ENCODE measurements at places on chromosomes 1 and 21.

GRCh38 chr1:220184506-220184905 lies 87.7 kb downstream of the RAB3GAP2 start:
- DNase-seq: no peak

- no peak for DNase-seq
These were observed 8.1 kb downstream of the PRXL2B start for GRCh38 chr1:2594641-2595131.

GRCh38 chr1:229991724-229992333 lies 75.2 kb upstream of the GALNT2 start:
- DNase-seq: no peak

DNA sequence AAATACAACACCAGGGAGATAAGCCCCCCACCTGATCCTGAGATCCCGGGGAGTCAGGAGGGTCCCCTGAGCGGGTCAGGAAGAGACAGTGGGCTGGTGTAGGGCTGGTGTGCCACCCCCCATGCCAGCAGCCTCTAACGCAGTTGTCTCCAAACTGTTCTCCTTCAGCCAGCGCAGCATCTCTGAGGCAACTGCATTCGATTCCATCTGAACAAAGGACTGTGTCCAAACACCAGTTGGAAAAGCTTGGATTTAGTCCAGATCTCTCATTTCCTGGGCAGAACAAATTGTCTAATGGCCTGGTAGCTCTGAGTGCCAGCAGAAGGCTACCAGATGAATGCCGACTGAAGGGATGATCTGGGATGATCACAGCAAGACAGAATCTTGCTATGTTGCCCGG lies 44.1 kb upstream of the EIF4G3 start:
- DNase-seq: no peak

DNA sequence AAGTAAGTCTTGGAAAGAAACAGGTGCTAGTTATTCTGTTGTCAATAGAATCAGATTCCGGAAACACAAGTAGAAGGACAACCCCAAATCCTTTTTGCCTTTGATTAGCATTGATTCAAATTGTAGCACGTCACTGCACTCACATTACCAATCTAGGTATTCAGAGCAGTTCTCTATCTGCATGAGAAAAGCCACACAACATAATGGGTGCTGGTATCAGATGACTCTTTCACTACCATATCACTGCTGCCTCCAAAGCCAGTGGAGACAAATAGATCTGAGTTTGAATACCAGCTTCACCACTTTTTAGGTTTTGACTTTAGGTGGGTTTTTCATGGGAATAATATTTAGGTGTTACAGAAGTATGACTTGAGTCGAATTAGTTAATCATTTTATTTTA lies 38.9 kb downstream of the RTCA start:
- no peak for DNase-seq

DNA sequence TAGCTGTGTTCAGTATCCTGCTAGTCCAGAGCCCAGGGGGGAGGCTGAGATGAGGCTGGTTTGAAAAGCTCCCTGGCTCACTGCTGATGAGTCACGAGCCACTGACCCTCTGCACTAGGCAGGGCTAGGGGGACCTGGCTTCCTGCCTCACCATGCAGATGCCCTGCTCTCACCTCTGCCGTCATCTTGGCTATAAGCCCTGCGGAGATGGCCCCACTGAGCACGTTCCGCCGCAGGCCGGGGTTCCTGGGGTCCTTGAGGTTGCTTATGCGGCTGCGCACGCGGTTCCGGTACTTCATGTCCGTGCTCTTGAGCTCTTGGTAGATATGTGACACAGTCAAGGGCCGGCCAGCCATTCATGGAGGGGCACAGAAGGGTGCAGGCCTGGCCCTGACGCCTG lies 24.1 kb upstream of the ZNF436 start:
- no peak for DNase-seq

- no peak for DNase-seq
These were observed 789.0 kb downstream of the PLA2G4A start for GRCh38 chr1:187617776-187618175.

- DNase-seq: no peak
These were observed 1.1 kb upstream of the COA6 start for GRCh38 chr1:234372011-234372757.

DNA sequence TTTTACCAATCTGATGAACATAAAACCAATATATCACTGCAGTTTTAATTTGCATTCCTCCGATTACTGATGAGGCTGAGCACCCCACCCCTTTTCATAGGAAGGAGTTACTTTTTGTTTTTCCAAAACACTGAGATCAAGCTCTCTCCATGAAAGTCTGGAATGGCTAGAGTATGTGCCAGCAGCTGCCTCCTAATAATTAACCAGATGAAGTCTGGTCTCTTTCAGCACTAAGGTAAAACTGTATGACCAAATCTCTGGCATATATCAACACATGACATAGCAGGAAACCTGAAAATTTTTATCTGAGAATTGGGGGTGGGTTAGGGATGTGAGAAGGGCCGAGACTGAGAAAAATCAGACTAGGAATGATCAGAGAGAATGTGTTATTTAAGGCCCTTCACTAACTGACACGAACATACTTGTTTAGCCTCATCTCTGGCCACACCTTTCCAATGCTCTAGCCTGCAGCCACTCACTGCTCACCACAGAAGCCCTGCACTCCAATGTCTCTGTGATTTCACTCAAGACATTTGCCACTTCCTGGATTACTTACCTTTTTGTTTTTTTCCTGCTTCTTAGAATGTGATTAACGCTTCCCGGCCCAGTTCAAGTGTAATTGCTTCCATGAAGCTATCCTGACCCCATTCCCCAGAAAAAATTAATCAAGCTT lies 34.7 kb downstream of the WASF2 start:
- no peak for DNase-seq

- no peak for DNase-seq
These were observed 233.2 kb upstream of the FMN2 start for GRCh38 chr1:239858529-239858928.

GRCh38 chr1:241557031-241557430 lies 24.9 kb downstream of the KMO start:
- no peak for DNase-seq

DNA sequence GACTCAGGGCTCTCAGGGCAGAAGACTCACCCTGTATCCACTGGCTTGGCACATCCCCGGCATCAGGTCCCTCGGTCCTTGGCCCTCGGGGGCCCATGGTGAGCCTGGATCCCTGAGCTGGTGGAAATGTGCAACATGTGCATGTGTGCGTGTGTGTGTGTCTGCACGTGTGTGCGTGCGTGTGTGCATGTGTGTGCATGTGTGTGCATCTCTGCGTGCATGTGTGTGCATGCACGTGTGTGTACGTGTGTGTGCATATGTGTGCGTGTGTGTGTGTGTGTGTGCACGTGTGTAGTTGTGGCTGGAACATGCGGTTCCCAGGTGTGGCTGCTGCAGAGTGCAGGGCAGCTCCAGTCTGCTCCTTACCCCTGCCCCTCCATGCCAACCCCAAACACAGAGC lies 51.3 kb downstream of the UMODL1 start:
- DNase-seq: no peak

DNA sequence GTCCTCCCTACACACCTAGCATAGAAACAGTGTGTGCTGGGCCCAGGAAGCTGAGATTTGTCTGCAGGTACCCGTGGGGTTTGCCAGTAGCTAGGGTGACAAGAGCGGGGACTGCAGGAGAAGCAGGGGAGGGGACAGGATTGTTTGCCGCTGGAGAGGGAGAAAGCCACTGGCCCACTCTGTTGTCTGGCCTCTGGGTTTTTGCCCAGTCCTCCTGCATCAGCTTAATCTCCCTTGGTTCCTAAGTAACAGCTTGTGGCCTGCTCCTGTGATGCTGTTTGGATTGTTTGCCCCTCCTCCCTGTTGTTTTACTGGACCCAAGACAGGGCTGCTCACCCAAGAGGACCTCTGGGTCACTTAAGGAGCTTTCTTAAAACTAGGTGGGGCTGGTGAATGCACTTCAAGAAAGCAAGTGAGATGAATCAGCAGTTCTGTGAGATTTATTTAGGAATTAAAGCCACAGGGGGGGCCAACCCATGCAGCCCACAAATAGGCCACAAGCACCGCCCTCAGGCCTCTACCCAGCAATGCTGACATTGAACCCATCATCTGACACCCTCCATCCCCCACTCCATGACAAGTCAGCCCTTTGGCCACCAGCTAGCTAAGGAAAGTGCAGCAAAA lies 142.8 kb downstream of the ZZZ3 start:
- no peak for DNase-seq

GRCh38 chr1:11999236-11999635 lies 19.0 kb downstream of the MFN2 start:
- DNase-seq: no peak

- no peak for DNase-seq
These were observed 72.7 kb downstream of the IER5 start for GRCh38 chr1:181160998-181161870.

- no peak for DNase-seq
These were observed 4.8 kb downstream of the ATP1A1 start for GRCh38 chr1:116377541-116378529.

DNA sequence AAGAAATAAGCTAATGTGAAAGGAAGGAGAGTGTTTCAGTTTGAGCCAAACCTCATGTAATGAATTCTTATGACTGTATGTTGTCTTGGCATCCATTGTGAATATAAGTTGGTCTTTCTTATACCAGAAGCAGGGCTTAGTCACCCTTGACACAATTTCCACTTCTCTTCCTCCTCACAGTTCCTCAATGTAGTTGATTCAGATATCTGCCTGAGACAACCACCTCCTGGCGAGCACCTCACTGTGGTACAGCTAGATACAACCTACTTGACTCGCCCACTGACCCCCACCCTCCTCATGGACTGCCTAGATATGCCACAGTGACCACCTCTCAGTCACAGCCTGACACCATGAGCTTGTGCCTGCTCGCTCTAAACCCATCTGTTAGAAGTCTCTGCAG lies 45.6 kb downstream of the KYAT3 start:
- DNase-seq: no peak

DNA sequence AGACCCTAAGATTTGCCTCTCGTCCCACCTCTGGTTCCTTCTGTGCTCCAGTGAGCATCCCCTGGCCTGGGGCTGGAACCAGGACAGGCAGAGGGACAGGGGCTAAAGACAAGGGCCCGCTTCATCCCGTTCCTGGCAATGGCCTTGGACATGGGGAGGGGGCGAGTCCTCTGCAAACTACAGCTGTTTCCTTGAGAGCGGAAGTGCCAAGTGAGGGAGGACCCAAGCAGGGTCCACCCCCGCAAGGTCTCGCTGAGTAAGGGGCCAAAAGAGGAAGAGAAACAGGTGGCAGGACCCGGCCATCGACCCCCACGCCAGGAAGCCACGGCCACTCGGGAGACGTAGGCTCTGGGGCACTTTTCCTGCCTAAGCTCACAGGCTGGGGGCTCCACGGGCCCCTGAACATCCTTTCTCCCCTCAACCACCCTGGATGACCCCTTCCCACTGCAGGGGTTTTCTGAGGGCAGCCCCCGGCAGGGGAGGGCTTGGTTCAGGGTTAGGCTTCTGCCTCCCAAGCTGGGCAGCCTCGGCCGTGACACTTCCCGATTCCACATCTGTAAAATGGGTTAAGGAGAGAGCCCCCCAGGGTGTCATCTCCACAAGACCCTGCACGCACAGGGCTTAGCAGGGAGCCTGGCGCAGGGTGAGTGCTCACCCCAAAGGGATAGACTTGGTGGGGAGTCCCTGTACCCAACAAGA lies 17.9 kb upstream of the PLEKHG5 start:
- DNase-seq: no peak

DNA sequence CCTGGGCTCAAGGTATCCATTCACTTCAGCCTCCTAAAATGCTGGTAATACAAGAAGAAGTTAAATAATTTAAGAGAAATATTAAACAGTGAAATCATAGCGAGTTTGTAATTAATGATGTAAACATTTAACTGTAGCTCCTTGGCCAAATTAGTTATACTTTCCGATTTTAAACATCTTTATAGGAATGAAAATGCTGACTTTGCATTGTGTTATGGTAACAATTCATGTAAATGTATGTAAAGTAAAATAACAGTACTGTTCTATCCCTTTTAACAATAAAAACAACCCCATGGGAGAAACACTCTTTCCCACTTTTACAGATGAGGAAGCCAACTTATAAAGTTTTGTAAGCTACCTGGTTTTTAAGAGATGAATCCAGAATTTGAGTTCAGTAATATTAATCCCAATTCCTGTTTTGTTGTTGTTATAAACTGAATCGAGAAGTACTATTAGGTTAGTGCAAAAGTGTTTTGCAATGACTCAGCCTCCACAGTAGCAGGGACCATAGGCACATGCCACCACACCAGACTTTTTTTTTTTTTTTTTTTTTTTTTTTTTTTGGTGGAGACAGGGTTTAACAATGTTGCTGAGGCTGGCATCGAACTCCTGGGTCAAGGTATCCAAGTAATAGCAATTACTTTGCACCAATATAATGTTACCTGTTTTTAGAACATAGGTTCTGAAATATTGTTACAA lies 1360.4 kb downstream of the BRINP3 start:
- DNase-seq: no peak

GRCh38 chr21:41766883-41767605 lies at the start of gene RIPK4:
Gene RIPK4 (minus strand): TSS chr21:41767052. CDS start chr21:41767041, 11 bp downstream.
- peak; percentile 67 for DNase-seq

- DNase-seq: no peak
These were observed 100.8 kb downstream of the SIK1 start for GRCh38 chr21:43325968-43326715.

DNA sequence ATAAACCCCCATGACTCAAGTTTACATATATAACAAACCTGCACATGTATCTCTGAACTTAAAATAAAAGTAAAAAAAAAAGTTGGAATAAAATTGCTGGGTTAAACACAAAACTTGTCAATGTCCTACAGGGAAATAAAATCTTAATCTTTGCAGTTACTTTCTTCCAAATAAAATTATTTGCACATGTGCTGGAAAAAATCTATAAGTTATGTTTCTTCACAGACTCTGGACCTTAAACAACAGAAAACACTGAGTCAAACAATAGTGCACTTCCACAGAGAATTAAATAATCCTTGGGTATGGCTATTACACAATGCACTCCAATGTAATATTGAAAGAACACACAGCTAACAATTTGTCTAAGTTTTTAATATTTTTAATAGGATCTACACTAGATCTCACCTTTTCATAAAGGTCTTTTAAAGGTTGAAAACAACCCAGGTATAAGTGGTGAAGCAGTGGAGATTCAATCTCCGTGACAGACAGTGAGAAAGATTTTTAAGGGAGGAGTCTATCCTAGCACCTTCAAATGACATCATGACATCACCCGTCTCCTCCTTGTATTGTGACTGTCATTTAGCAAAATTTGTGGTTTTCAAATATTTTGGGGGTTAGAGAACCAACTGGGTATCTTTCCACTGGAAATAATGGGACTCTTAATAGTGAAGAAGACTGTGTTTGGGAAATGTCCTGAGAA lies 25.2 kb upstream of the FGGY start:
- no peak for DNase-seq

Data from stimulated activated CD4-positive, alpha-beta T cell treated with anti-CD3 and anti-CD28 coated beads, Interleukin-4, amount 100 ng/mL, for 48 hours (primary cell).